Activated CD4-positive, alpha-beta T cell treated with anti-CD3 and anti-CD28 coated beads, Interleukin-2, amount 50 U/mL, for 16 hours (primary cell): ENCODE measurements at places on chromosomes 2 and 18.

- no peak for DNase-seq
Measured at GRCh38 chr2:241191081-241191480, 2.6 kb downstream of the ANO7 start.

GRCh38 chr18:10249270-10249669, 205.2 kb upstream of the APCDD1 start:
- DNase-seq: no peak

- DNase-seq: no peak
Measured at GRCh38 chr18:79257480-79257879, 138.2 kb upstream of the NFATC1 start.

- no peak for DNase-seq
Measured at GRCh38 chr2:183723278-183723677, 599.0 kb downstream of the NUP35 start.

DNA sequence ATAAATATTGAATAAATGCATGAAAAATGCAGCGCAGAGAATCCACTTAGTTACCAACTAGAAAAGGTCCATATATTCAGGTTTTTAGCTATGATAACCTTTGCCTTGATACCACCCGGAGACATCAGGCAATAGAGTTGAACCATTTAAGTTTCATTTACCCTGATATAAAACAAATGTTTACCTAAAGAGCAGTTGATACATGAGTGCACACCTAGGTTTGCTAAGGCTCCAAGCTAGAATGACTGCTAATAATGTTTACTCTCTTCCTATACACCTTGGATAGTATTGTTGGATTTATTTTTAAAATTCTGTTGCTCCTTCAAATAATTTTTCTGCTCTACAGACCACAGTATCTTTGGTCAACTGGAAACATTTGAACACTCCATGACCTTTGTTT, 1463.6 kb downstream of the LRP1B start:
- no peak for DNase-seq

DNA sequence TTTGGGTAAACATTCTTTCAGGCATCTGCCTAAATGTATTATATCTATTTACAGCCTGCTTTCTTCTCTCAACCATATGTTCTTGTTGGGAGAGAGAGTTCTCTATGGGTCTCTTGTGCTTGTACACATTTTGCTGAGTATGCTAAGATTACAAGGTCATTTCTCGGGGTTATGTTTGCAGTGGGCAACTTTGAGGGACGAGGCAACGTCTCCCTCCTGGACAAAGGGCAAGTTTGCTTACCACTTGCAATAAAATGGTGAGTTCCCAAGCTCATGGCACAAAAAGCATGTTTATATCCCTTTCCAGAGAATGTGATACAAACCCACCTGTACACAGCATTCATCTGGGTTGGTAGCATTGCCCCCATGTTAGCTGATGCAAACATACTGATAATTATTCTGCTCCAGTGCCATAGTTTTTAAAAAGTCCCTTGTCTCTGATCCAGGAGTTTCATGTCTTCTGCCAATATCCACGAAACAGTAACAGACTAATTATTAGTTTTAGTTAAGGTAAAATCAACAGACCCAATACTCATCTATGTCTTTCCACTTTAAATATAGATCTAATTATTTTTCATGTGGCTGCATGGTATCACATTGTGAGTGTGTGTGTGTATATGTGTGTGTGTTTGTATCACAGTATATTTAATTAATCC, 84.2 kb upstream of the MAPK4 start:
- DNase-seq: no peak

DNA sequence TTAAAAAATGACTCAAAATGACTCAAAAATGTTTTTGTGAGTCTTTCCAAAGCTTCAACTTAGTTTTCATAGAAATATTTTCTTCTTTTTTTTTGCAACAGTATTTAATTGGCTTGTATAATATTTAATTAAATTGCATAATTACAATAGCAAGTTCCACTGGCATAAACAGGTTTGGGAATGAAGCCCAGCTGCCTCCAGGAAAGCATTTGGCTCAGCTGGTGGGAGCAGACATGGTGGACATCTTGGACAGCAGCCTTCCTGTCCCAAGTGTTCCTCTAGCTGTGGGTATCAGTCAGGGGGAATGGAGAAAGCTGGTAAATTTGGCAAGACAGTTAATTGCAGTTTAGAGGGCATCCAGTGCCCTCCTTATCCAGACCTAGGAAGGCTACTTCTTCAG, 213.4 kb downstream of the ZBTB7C start:
- no peak for DNase-seq

- DNase-seq: no peak
Measured at GRCh38 chr2:624096-624495, 53.1 kb downstream of the TMEM18 start.

- DNase-seq: peak; percentile 37
Measured at GRCh38 chr2:70947556-70948184, 12.0 kb downstream of the ATP6V1B1 start.

GRCh38 chr18:48896875-48897511, 53.8 kb downstream of the SMAD7 start:
- no peak for DNase-seq

DNA sequence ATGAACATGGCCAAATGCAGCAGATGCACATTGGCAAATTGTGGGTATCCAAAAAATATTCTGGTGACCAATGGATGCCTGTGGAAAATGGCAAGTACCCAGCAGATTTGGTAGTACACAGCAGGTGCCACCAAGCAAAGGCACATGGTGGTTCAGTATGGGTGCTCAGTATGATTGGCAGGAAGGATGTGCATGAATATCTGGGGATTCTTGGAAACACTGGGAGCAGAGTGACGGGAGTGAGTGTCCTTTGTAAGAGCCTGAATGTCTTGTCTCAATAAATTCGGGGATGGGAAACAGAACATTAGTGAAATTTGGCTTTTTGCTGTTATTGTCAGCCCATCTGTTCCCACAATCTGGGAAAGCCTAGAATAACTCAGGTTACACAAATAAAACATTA, 36.8 kb upstream of the ACADL start:
- no peak for DNase-seq

- peak; percentile 25 for DNase-seq
Measured at GRCh38 chr2:12008425-12009061, 262.1 kb downstream of the LPIN1 start.

DNA sequence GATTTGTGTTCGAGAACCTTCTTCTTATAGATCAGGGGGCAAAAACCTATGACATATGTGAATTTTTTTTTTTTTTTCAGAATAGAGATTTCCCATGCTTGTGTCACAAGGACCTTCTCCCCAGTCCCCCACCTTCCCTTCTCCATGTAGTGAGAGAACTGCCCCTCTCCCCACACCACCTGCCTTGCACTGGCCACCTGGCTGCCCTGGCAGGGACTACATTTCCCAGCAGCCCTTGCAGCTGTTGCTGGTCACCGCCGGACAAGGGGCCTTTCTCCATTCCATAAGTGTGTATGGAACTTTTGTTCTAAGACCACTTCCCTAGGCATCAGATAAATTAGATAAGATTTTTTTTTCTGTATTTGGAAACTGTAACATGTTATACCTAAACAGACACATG, 22.2 kb downstream of the MBP start:
- DNase-seq: no peak

GRCh38 chr2:225276207-225276606, 123.3 kb upstream of the NYAP2 start:
- DNase-seq: no peak

DNA sequence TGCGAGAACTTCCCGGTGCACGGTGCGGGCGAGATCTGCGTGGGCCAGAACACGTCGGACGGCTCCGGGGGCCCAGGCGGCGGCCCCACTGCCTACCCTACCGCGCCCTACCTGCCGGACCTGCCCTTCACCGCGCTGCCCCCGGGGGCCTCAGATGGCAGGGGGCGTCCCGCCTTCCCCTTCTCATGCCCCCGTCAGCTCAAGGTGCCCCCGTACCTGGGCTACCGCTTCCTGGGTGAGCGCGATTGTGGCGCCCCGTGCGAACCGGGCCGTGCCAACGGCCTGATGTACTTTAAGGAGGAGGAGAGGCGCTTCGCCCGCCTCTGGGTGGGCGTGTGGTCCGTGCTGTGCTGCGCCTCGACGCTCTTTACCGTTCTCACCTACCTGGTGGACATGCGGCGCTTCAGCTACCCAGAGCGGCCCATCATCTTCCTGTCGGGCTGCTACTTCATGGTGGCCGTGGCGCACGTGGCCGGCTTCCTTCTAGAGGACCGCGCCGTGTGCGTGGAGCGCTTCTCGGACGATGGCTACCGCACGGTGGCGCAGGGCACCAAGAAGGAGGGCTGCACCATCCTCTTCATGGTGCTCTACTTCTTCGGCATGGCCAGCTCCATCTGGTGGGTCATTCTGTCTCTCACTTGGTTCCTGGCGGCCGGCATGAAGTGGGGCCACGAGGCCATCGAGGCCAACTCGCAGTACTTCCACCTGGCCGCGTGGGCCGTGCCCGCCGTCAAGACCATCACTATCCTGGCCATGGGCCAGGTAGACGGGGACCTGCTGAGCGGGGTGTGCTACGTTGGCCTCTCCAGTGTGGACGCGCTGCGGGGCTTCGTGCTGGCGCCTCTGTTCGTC, 1.7 kb downstream of the FZD7 start:
- DNase-seq: peak; percentile 21

- DNase-seq: no peak
Measured at GRCh38 chr18:23380001-23380550, 73.0 kb upstream of the RIOK3 start.

GRCh38 chr2:85327160-85327821, 498 bp downstream of the TGOLN2 start:
- DNase-seq: peak; percentile 66

GRCh38 chr18:1575084-1575483, 670.4 kb downstream of the ADCYAP1 start:
- DNase-seq: no peak

GRCh38 chr2:34570266-34570872, 971.3 kb upstream of the FAM98A start:
- DNase-seq: no peak

DNA sequence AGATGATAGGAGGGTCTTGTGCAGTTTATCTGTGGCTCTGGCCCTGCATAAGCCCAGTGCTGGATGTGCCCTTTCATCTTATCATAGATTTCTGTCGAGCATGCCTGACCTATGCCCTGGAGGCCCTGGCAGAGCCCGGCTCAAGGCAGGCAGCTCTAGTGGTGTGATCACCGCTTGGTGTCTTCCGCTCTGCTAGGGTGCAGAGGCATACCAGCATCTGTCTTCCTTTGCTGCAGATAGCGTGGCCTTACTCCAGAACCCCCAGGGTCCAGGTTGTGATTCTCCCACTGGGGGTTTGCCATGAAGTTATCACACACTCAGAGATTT, 13.7 kb upstream of the TRAF3IP1 start:
- no peak for DNase-seq

DNA sequence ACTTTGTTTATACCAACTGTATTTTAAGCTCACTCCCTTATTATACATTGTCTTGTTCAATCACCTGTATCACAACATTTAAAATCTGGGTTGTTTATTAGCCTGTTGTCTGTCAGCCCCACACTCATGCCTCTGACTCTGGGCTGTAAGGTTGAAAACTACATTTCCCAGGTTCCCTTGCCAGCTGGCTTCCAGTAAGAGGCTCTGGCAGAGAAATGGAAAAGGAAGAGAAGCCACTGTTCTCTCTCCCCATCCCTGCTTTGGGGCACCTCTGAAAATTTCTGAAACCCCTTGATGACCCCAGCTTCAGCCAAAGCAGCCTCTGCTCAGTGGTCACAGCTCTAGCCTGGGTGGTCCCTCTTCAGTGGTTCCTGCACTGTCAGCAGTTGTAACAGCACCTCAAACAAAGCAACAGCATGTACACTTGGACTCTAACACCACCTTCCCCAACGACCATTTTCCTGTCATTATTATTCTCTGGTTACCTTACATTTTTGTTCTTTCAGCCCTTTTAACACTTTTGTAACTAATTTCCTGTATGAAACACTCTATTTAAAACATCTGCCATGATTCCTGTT, 108.9 kb upstream of the LGALSL start:
- no peak for DNase-seq

DNA sequence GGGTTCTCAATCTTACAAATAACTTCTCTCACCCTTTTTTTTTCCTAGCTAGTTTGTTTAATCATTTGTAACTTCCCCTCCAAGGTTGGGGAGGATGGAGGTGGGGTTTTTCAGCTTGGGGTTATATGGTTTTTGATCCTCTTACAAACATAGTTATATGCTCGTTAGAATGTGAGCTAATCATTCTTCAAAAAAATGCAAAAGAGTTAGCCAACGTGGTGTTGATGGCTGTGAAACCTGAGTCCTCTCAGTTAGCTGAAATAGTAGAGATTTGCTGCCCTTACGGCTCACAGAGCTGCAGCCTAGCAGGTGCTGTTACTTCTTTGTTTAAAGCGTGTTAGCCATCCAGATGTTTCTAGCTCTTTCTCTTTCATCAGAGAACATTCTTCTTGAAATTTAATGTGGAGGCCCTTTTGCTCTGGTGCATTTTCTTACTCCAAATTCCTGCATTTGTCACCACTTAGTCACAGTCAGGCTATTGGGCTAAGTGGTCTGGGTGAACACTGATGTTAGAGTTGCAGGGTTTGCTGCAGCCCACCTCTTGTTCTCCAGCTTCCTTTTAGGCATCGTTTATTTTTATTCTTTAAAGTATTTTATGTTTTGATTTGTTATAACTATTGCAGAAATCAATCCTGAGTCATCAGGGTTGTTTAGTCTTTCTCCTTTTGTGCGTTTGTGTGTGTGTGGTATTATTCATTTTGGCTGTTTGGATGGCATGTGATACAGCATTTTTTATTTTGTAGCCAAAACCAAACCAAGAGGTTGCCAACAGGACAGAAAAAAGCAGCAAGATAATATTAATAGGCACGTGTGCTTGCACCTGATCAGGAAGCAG, 41.1 kb downstream of the LIMS1 start:
- no peak for DNase-seq

- DNase-seq: no peak
Measured at GRCh38 chr18:9021458-9021857, 81.0 kb upstream of the NDUFV2 start.

DNA sequence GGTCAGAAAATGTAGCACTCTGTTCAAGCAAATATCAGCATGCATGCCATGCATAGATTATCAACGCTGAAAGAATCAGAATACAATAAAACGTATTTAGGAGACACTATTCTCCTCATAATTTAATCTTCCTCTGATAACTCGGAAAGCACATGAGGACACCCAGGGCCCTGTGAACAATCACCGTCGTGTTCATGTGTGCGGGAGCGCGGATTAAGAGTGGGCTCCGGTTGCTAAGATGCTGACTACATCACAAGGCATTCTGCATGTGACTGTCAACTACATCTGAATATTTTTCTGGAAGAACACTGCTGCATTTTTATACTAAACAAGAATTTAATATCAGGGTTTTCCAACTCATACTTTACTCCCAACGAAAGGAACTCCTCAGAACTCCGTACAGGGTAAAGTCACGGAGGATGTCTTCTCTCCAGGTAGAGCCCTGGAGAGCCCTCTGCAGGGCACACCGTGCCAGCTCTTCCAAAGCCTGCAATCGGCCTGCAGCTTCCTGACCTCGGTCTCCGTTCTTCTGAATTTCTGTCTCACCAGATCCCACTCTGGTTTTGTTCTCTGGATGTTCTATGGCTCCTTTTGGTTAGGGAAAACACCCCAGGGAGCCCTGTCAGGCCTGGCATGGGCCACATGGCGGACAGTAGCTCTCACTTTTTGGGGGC, 59.6 kb downstream of the ZNF516 start:
- no peak for DNase-seq

GRCh38 chr18:53266850-53267249, 926.9 kb downstream of the DCC start:
- no peak for DNase-seq

- DNase-seq: no peak
Measured at GRCh38 chr2:86703704-86704361, 16.3 kb upstream of the RMND5A start.

- DNase-seq: no peak
Measured at GRCh38 chr2:14306268-14306861, 326.2 kb upstream of the LRATD1 start.
